CD4-positive, alpha-beta T cell treated with Interferon alpha-2 for 1 hour (primary cell): ENCODE measurements at places on chromosomes 4 and X.

DNA sequence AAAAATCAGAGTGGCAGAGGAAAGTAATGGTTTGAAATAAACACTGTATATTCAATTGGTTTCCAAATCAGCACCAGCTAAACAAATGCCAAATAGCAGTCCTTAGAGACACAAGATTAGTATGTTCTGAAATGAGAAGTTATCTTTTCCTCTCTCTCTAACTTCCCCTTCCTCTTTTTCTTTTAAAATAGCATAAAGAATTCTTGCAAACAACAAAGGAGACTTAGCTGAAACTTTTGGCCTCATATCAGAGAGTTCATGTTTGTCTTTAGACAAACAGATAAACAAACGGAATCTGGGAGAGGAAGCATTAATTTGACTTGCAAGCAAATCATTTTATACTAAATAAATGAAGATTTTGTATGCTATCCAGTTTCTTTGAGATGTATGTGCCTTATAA lies 399.0 kb downstream of the GBA3 start:
- DNase-seq: no peak

GRCh38 chr4:138835832-138836533 lies 179.6 kb upstream of the NOCT start:
- DNase-seq: no peak

GRCh38 chr4:108155373-108155772 lies 13.4 kb downstream of the LEF1 start:
- no peak for DNase-seq

DNA sequence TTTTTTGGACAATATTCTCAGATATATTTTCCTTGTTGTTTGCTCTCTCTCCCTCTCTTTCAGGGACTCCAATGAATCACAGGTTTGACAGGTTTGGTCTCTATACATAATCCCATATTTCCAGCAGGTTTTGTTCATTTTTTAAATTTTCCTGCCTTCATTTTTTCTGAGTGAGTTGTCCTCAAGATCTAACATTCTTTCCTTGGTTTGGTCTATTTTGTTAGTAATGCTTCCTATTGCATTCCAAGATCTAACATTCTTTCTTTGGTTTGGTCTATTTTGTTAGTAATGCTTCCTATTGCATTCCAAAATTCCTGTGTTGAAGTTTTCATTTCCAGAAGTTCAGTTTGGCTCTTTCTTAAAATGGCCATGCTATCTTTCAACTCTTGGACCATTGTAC lies 45.3 kb upstream of the ZMAT1 start:
- no peak for DNase-seq
